Eye (tissue), 1 donor: ENCODE measurements at places on chromosomes 11 and 22.
A peak's percentile ranks its signal among the peaks of the same experiment; 100 is the strongest.

GRCh38 chr11:94129512-94130297 is 1.1 kb downstream of the PANX1 start:
- DNase-seq = no peak

GRCh38 chr11:17494019-17494418 is 17.4 kb upstream of the ABCC8 start:
- no peak for DNase-seq

DNA sequence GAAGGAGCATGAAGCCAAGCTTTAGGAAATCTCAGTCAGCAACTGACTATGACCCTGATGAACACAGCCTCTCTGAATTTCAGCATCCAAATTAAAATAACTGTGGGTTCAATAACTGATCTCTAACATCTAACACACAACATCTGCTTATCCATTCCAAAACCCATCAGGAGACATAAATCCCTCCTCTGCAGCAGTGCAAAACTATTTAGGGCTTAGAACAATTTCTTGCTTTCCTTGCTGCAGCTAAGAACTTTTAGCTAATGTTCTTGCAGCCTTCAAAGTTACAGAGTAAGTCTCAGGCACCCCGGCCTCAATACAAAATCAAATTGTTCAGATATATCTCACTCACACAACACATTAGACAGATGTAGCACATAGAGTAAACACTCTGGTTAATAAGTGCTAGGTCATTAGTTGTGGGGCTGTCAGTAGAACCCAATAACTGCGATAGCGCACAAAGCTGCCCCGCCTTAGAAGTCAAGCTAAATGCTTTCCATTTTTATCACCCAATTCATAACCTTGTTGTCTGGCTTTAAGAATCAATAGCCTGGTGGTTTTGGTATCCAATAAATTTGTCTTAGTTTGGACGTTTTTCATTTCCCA is 139.6 kb downstream of the LARGE1 start:
- DNase-seq = no peak

DNA sequence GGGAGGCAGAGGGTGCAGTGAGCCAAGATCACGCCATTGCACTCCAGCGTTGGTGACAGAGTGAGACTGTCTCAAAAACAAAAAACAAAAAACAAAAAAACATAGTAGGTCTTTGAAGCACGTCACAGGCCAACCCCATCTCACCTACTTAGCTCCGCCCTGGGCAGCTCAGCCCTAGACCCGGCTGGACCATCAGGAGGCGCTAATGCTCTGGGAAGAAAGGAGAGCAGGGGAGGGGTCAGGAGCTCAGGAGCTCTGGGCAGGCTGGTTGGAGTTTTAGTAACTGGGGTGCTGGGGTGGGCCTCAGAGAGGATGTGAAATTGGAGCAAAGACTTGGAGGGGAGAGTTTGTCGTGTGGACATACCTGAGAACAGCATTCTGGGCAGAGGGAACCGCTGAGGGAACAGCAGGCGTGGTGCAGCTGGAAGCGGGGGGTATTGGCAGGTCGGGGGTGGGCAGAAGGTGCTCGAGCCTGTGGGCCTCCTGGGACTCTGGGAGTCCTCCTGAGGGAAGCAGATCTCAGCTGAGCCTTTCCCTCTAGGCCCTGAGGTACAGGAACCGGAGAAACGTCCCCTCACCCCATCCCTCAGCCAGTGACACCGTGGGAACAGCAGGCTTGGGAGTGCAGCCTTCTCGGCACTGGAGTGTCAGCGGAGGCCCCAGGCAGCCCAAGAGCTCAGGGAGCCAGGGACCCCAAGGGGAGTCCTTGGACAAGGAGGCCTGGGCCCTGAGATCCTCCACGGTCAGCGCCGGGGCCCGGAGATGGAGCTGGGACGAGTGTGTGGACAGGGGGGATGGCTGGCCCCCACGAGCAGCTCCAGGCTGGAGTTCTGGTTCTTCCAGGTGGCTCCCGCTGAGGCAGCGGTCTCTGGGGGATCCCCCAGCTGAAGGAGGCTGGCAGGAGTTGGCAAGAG is 2.2 kb upstream of the RPS6KA4 start:
- peak; percentile 72 for DNase-seq

- DNase-seq = no peak
These were observed 89.7 kb upstream of the SHISAL1 start for GRCh38 chr22:44402196-44403111.

- DNase-seq = peak; percentile 78
These were observed 225.5 kb upstream of the POU2AF2 start for GRCh38 chr11:111019871-111020670.

DNA sequence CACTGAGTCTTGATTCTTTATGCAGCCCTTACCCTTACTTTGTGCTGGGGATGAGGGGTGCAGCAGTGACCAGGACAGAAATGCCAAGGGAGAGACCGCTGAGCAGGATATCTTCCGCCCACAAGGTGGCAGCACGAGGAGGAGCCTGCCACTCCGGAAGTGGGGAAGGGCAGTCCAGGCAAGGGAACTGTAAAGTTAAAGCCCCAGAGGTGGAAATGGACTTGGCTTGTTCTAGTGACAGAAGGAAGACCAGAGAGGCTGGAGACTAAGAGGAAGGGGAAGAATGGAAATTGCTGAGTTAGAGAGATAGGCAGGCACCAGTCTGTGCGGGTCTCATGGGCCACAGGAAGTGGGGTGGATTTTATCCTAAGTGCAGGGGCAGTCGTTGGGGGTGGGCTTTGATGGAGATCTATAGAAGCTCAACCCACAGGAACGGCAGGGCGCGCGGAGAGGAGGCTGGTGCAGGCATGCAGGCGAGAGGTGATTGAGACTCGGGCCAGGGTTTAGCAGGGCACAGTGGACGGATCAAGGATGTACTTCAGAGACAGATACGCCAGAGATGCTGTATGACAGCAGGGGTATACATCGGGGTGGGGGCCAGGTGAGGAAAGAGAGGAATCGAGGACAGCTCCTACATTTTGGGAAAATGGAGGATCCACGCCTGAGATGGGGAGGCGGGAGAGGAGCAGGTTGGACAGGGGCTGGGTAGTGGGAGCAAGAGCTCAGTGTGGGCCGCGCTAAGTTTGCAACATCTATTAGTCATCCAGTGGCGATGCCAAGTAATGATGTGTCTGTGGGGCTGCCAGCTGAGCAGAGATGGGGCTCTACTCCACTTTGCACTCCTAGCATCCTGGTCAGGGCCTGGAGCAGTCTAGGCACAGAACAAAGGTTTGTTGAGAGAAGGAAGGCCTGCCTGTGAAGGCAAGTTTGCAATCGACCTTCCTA is 3.3 kb upstream of the GRK2 start:
- DNase-seq = peak; percentile 91

DNA sequence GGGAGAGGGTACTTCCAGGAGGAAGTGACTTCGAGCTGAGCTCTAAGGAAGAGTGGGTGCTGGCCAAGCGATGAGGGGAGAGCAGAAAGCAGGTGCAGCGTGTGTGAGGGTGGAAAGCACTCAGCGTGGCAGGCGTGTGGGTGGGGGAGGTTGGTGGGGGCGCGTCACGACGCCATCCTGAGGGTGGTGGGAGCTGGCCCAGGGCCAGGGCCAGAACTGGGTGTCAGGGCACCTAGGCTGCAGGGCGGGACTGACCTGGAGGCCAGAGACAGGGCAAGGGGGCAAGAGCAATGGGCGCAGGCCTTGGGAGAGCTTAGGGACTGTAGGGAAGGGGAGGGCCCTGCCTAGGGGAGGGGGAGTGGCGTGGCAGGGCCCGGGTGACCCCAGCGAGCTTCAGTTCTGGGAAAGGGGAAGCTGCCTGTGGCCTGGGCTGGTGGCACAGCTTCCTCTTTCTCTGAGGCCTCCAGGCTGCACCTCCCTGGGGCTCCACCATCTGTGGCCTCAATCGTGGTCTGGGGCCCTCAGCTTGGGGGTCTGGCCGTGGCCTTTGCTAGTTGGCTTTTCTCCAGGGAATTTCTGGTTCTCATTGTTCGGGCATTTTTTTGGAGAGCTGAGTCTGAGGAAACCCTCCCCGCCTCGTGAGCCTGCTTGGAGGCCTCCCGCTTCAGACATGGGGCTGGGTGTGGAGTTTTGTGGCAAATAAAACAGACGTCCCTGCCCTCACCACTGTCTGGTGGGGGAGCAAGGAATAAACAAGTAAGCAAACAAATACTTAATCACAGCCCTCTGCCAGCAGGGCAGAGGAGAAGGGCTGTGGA is 8.9 kb downstream of the RELT start:
- no peak for DNase-seq

DNA sequence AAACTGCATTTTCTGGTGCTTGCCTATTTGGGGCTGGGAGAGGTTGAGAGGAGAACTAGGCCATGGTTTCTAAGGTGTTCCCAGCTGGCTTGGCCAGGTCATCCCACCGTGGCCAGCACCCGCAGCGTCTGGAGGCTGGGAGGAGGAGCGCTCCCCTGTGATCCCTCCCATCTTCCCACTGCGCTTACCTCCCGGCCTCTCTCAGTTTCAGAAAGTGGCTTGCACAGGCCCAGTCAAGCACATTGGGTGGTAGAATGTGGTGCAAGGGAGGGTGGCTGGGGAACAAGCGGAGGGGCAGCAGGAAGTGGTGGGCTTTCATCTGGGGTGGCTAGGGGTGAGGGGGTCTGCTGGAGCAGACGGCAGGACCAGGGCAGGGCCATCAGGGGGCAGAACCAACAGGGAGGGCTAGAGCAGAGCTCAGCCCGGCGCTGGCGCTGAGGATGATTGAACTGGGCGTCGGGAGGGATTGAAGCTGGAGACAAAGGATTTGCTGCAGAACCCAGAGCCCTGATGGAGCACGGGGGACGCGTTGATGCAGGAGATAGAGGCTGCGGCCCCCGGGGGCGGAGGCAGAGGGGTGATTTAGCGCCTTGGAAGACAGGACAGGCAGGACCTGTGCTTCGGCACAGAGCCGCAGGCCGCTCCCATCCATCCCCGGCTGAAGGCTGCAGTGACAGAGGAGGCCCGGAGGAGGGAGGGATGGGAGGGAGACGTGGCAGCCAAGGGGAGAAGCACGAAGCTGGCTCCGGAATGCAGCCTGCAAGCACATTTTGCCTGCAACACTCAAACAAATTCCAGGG is 76.0 kb downstream of the TRIM29 start:
- DNase-seq = peak; percentile 92

DNA sequence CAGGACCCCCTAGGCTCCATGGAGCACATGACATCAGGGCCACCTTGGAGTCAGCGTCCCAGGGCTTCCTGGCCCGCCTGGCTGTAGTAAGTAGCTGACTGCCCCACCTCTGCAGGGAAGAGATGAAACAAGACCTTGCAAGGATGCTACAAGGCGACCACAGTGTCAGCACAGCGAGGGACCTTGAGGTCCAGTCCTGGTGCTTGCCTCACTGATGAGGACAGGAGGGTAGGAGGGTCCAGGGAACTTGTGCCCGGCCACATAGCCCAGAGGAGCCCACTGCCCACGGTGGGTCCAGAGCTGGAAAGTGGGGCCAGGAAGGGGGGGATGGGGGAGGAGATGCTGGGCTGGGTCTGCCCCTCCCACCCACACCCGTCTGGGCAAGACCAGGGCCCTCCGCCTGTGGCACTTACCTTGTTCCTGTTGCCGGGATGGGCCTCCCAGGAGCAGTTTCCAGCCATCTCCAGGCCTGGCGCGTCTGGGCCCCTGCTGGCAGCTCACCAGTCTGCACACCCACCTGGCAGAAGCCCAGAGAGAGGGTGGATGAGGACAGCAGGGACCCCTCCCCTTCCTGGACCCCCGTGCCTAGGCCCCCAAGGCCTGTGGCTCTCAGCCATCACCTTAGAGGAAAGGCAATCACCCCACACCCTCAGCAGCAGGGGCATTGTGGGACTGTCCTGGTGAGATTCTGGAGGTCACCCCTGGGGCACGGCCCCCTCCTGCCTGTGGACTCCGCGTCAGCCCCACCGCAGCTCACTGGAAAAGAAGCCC is 3.4 kb downstream of the MRGPRF start:
- DNase-seq = no peak

DNA sequence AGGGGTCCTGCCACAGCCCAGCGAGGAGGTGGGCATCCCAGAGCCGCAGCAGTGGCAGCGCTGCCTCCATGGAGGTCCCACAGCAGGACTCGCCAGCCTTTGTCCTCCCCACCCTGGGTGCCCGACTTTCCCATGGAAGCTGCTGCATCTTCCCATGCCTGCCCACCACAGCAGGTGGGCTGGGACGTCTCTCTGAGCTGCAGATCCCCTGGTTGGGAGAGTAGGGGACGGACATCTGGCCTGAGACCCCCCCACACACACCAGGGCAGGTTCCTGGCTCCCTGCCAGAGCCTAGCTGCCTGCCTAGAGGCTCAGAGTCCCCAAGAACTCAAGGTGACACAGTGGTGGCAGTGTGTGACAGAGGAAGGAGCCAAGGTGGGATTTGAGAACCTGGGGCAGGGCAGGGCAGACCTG is 21.5 kb upstream of the PRR5 start:
- no peak for DNase-seq

GRCh38 chr11:121415856-121416255 is 36.3 kb upstream of the SORL1 start:
- no peak for DNase-seq

DNA sequence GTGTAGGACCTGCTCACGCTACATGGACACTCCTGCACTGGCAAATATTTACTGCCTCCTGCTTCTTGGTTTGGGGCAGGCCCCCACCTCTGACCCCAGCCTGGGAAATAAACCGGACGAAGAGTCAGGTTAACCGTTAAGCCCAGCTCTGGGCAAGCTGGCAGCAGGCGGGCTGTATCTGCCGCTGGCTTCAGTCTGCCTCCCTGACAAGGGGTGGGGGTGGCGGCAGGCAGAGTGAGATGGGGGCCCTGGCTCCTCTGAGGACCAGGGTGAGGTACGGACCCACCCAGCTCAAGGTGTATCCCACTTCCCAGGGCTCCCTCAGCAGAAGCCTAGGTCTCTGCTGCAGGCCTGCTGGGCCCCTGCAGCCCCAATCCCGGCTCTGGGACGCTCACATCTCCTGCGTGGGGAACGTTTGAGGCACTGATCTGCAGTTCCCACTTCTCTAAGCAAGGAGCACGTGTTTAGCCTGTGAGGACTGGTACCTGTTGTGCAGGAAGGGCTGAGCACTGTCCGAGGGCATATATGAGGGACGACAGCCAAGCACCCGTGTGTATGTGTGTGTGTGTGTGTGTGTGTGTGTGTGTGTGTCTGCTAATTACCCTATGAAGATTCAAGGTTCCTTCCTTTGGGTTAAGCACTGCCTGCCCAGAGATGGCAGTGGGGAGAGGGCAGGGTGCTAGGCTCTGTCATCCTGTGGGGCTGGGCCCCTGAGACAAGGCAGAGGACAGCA is 1.1 kb upstream of the LRRC75B start:
- no peak for DNase-seq

GRCh38 chr11:45298718-45299117 is 12.6 kb upstream of the SYT13 start:
- DNase-seq = no peak
